Brain pericyte (primary cell): ENCODE measurements at places on chromosomes 12 and 14.
A peak's percentile ranks its signal among the peaks of the same experiment; 100 is the strongest.

GRCh38 chr14:39258782-39259545, 25.2 kb downstream of the MIA2 start:
- no peak for DNase-seq

- no peak for DNase-seq
These were observed 4.1 kb upstream of the ADAMTS20 start for GRCh38 chr12:43556057-43556456.

- no peak for DNase-seq
These were observed 50.2 kb upstream of the SMCO2 start for GRCh38 chr12:27396216-27396815.

GRCh38 chr14:51023964-51024363, 70.9 kb downstream of the TRIM9 start:
- no peak for DNase-seq

GRCh38 chr12:53025250-53025649, 19.0 kb downstream of the EIF4B start:
- DNase-seq, result no peak

DNA sequence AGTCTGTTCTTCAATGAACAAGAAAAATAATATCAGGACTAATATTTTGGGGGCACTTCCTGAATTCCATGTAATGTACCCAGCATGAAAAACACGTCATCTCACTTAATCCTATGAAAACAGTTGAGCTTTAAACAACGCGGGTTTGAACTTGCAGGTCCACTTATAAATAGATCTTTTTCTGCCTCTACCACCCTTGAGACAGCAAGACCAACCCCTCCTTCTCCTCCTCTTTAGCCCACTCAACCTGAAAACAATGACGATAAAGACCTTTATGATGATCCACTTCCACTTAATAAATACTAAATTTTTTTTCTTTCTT, 203.9 kb upstream of the KRR1 start:
- DNase-seq, result no peak

- DNase-seq, result no peak
These were observed 68.0 kb upstream of the IFNG-AS1 start for GRCh38 chr12:67921286-67921685.

GRCh38 chr12:89080793-89081465, 271.4 kb downstream of the DUSP6 start:
- no peak for DNase-seq

- DNase-seq, result no peak
These were observed 13.5 kb downstream of the CPSF2 start for GRCh38 chr14:92135269-92135668.

DNA sequence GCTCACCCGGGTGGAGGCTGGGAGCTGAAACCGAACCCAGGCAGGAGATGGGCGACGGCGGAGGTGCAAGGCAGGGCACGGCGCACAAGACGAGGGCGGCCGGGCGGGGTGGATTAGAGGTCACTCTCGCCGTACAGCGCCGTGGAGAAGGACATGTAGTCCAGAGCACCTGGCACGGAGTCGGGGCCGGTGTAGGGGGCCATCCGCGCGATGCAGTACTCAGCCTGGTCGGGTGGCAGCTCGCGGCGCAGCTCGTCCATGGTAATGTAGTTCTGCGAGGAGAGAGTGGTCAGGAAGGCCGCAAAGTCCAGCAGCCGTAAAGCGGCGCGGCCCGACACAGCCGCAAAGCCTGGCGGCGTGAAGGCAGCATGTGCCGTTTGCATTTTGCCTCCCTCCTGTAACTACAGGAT, 81.9 kb upstream of the ZFP36L1 start:
- no peak for DNase-seq

DNA sequence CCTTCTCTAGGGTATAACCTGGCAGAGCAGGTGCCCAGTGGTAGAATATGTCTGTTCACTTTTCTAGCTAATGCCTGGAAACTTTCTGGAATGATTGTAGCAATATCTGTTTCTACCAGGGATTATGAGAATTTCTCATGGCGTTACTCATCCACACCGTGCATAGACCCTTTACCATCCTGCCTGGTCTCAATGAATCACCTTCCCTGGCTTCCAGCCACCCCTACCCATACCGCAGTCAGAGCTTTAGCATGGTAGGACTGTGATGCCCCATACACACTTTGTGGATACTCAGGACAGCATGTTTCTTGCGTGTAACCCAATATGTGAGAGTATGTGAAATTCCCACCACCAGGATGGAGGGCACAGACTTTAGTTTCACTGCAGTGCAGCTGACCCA, 45.4 kb downstream of the TUNAR start:
- no peak for DNase-seq

DNA sequence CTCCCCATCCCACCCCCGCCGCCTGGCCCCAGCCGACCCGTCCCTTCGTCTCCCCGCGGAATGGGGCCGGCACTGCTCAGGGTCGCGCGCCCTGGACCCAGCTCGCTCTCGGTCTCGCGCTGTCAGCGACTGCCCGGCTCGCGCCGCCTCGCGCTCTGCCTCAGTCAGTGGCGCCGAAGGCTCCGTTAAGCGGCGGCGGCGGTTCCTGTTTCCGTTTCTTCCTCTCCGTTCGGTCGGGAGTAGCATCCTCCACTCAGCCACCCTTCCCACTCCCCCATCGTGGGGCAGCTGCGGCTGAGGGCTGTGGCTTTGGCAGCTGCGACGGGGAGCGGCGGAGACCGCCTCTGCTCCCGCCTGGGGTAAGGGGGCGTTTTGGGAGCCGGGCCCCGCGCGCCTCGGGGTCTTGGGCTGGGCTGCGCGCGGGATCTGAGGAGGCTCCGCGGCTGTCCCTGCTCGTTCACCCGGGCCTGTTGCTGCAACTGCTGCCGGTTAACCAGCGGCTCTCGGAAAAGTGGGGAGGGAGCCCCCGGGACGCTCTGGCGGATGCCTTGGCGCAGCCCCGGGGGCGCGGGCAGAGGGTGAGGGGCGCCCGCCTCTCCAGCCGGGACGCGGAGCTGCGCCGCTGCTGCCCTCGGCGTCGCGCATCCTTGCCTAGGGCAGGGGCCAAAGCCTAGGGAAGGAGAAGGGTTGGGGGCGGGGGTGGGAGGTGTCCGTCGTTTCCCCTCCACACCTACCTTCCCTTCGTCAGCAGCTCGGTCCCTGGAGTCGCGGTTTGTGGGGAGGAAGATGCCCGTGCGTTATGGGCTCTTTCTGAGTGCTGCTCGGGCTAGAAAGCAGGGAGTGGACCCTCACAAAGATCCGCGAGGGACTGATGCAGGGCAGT, 567 bp downstream of the FUT8 start:
- peak; percentile 13 for DNase-seq

GRCh38 chr12:43914923-43915468, 79.1 kb downstream of the TMEM117 start:
- no peak for DNase-seq

GRCh38 chr12:19794116-19794515, 354.8 kb downstream of the AEBP2 start:
- DNase-seq, result no peak

DNA sequence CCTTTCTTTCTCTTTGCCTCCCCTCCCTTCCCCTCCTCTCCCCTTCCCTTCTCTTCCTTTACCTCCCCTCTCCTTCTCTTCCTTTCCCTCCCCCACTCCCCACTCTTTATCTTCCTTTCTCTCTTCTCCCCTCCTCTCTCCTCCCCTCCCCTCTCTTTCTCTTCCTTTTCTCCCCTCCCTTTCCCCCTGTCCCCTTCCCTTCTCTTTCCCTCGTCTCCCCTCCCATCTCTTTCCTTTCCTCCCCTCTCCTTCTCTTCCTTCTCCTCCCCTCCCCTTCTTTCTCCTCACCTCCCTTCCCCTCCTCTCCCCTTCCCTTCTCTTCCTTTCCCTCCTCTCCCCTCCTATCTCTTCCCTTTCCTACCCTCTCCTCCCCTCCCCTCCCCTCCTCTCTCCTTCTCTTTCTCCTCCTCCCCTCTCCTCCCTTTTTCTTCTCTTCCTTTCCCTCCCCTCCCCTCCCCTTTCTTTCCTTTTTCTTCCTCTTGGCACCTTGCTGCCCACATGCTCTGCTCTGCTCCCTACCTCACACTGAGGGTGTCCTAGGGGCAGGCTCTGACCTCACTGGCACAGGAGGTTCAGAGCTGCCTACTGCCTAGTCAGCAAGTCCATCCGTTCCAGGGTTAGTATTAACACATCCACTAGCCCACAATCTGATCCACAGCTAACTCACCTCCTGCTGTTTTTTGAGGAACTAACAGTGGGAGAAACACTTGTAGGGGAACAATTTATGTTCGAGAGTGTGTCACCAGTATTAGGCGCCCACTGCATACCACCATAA, 101.0 kb downstream of the NUAK1 start:
- DNase-seq, result no peak

GRCh38 chr12:113066813-113067400, 10.4 kb downstream of the DTX1 start:
- no peak for DNase-seq

- no peak for DNase-seq
These were observed 276.8 kb upstream of the TMPO start for GRCh38 chr12:98238515-98239130.

- no peak for DNase-seq
These were observed 16.6 kb downstream of the SIVA1 start for GRCh38 chr14:104769324-104770071.

DNA sequence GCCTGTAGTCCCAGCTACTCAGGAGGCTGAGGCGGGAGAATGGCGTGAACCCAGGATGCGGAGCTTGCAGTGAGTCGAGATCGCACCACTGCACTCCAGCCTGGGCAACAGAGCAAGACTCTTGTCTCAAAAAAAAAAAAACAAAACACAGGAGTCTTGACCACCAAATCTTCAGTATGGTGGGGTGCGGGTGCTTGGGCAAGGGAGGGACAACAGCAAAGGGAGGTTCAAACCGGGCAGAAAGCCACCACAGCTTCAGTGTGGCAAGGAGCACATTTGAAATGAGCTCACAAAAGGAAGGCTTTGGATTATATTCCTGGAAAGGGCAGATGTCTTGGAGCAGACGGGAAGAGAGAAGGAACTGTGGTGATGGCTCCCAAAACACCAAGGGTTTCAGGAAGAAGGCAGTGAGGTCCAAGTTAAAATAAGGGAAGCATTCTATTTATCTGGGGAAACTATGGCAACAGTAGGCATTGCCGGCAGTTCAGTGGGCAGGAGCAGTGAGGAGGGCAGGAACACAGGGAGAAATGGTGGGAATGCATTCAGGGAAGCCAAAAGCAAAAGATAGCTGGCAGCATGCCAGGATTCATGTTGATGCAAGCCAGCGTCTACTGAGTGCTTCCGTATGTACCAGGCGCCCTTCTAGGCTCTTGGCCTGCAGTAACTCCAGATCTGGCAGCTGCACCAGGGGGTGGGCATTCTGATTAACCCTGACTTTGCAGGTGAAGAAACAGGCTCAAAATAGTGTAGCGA, 51.0 kb upstream of the SRSF5 start:
- DNase-seq, result peak; percentile 90

- no peak for DNase-seq
These were observed 87.5 kb downstream of the CALM1 start for GRCh38 chr14:90484291-90484690.

- no peak for DNase-seq
These were observed 1103.4 kb downstream of the LRFN5 start for GRCh38 chr14:42710071-42710470.

DNA sequence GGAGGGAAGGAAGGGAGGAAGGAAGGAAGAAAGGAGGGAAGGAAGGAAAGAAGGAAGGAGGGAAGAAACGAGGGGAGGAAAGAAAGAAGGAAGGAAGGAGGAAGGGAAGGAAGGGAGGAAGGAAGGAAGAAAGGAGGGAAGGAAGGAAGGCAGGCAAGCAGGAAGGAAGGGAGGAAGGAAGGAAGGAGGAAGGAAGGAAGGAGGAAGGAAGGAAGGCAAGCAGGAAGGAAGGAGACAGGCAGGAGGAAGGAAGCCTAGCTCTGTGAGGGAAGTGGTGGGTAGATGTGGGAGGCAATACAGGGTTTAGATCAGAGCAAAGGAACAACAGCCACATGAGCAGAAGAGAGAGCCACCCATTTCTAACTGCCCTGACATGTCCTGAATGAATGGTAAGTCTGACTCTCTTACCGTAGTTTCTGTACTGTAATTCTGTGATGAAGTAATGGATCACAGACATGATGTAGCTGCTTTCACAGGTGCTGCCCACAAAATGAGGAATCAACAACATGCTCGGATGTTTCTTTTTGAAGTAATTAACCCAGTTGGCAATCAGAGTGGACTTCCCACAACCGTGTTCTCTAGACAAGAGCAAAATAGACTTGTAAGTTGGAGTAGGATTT, 24.4 kb upstream of the HSP90B1 start:
- DNase-seq, result no peak

- no peak for DNase-seq
These were observed 93.6 kb downstream of the PHETA1 start for GRCh38 chr12:111275308-111275707.

- DNase-seq, result no peak
These were observed 60.3 kb upstream of the GALNT9 start for GRCh38 chr12:132389526-132390286.

DNA sequence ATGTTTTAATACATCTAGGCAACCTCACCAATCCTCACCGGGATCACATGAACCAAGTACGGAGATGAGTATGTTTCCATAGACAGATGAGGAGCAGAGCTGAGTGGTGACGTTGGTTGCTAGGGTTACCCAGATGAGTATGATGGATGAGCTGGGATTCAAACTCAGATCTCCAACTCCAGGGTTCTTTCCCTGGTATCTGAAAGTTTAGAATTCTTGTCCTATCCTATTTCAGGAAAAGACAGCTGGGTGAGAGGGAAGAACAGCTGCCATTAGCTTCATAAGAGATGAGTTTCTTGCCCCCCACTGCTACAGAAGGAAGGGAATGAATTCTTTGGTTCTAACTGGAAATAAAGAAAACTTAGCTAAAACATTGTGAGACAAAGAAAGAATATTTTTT, 728.9 kb upstream of the TBX3 start:
- no peak for DNase-seq

- no peak for DNase-seq
These were observed 54.6 kb downstream of the CDC42BPB start for GRCh38 chr14:103002578-103003350.

DNA sequence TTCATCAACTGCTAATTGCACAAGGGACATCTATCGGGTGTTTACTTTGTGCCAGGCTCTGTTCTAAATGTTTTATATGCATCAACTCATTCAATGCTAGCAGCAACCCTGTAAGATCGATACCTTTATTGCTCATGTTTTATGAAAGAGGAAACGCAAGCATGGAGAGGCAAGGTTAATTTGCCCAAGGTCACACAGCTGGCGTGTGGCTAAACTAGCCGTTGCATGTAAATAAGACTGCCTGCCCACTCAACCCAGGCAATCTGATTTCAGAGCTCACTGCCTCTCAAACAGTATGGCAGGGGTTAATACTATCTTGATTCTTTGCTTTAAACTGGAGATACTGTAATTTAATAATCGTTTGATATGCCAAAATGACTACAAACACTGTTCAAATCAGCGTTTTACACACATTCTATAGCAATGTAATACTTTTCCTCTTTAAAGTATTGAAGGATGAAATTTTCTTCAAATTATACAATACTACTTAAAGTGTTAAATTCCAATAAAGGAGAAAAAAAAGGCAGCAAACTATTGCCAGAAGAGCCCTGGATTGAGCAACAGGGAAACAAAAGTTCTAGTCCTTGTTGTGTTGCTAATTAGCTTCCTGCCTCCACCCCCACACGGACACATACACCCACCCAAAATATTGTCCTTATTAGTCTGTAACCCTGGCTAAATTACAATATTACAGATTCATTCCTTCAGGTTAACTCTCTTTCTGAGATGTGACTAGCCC, 39.1 kb upstream of the DHRS7 start:
- DNase-seq, result no peak
